Activated naive CD8-positive, alpha-beta T cell treated with anti-CD3 and anti-CD28 coated beads, Interleukin-2, amount 10 ng/mL, durations not matched to agents 7 days and 5 days (primary cell): ENCODE measurements at places on chromosomes 13 and 19.

DNA sequence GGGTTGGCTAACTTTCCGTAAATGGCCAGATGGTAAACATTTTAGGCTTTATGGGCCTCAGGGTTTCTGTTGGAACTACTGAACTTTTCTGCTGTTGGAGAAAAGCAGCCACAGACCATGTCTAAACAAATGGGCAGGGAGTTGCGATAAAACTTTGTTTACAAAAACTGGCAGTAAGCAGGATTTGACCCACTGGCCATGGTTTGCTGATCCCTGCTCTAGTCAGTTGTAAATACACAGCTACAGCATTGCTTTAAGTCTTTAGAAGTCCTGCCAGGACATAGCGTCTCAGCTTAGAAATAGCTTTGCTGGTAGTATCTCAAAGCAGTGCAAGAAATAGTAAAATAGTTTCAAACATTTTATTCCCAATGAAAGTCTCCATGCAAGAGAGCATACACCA lies 88.4 kb downstream of the NALCN start:
- no peak for DNase-seq

- no peak for DNase-seq
Measured at GRCh38 chr19:37941782-37942515, 34.9 kb downstream of the SIPA1L3 start.

- DNase-seq = no peak
Measured at GRCh38 chr19:6033744-6034264, 55.9 kb upstream of the RANBP3 start.

DNA sequence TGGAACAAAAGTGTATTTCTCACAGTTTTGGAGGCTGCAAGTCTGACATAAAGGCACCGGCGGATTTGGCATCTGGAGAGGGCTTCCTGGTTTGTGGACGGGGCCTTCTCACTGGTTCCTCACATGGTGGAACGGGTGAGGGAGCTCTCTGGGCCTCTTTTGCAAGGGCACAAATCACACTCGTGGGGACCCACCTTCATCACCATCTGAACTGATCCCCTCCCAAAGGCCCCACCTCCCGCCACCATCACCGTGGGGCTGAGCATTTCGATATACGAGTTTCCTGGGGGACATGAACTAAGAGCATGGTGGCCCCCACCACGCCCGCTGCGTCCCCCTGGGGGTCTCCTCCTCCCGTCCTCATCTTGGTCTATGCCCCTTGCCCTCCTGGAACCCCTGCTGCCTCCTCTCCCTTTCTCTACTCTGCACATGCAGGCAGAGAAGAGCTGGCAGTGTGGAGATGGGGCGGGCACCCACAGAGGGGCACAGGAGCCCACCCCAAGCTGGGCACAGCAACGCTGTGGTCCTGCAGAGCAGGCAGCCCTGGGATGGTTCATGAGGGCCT lies 20.8 kb upstream of the SPACA7 start:
- DNase-seq = no peak

GRCh38 chr19:751501-752341 lies 809 bp downstream of the MISP start:
- no peak for DNase-seq

DNA sequence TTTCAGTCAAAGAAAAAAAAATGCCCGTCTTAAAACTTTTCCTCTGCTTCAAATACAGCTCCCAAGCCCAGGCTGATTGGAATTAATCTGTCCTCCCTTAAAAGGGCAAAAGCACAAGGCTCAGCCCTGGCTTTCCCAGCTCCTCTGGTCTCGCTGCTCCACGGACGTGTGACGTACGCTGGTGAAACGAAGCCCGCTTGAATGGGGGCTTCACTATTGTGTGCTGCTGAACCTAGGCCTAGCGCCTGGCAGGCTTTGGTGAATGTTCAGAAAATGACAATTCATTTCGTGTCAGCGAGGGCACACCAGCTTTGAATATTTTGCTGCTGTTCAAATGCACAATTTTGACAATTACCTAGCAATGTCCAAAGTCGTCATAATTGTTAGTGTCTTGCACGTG lies 615 bp upstream of the ZNF135 start:
- DNase-seq = no peak

DNA sequence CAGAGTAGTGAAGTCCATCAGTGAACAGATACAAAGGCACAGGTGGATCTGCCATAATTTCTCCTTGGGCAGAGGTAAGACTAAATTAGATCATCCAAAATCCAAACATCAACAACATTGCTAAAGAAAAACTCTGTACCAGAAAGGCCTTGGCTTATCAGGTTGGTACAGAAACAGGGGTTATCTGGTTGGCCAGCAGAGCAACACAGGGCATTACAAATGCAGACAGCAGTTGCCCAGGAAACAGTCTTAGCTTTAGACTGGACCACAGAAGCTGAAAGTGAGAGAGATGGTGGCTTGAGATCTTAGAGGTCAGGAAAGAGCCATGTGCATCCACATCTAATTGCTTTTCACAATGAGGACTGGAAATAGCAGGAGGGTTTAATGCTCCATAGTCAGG lies 26.6 kb upstream of the DGKH start:
- DNase-seq = no peak

DNA sequence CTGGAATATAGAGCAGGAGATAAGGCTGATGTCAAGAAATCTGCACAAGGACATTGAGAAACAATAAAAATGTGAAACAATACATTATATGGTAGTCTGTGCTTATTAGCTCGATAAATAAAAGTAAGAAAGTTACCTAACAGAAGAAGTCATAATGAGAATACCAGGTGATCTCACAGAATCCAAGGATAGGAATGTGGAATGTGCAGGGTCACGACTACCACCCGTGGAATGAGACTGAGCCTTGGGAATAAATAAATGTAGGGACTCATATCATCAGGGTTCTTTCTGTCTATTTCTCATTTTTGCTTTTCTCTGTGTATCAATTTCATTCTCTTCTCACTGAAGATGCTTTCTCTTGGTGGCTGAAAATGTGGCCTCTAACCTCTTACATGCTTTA lies 26.0 kb upstream of the KBTBD7 start:
- no peak for DNase-seq

DNA sequence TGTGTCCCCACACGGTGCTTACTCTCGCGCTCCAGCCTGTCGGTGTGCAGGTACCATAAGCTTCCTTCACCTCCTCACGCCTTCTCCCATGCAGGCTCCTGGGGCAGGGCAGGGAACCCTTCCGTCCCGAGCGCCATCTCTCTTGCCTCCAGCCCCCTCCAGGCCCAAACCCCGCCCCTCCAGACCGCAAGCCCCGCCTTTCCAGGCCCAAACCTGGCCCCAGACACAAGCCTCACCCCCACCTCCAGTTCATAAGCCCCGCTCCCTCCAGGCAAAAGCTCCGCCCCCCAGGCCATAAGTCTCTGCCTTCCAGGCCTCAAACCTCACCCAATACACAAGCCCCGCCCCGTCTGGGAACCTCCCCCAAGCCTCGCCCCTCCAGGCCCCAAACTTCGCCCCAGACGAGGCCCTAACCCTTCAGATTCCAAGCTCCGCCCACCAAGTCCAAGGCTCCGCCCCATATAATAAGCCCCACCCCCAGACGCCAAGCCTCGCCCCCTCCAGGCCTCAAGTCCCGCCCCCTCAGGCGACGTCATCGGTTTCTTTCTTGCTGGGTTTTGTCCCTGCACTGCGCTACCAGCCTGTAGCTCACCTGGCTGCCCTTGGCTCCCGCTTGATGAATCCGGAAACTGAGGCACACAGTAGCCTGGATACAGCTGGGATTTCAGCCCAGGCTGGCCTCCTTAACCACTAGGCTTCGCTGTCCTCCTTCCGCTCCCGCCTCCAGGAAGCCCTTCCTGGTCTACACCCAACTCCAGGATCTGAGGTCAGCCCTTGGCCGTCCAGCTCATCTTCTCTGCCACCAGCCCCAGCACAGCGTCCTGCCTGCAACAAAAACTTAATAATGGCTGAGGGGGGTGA lies 16.1 kb downstream of the MKNK2 start:
- DNase-seq = peak; percentile 73

DNA sequence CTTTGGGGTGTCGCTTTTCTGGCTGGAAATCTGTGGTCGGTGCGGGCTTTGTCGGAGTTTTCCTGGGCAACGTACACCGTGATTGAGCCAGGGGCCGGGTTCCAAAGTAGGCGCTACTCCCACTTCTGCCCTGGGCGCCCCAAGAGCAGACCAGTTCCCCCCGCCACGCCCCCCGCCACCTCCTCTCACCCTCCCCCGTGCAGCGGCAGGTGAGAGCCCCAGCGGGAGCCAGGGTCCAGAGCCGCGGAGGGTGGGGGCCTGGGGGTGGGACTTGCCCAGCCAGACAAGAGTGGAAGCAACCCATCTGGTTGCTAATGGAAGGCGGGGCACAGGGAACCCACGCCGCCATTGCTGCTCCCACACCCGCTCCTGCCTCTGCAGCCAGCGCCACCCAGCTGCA lies 2195.9 kb downstream of the PCDH9 start:
- no peak for DNase-seq

DNA sequence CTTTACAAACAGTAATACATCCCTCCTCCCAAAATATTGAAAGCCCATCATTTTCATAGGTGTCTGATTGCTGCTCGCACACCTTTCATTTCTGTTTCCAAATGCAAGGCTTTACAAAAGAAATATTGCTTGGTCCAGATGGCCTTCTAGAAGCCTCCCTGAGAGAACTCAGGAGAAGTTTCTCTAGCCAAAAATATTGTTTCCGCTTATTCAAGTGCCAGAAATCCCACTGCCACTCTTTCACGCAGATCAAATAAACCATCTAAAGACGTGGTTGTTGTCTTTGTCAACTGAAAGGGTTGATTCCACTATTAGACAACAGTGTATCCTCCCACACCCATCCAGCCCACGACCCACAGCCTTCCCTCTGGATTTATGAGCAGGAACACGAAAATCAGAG lies 96.2 kb downstream of the ZIC5 start:
- DNase-seq = no peak

GRCh38 chr19:30326393-30326710 lies 45.8 kb upstream of the ZNF536 start:
- DNase-seq = no peak

DNA sequence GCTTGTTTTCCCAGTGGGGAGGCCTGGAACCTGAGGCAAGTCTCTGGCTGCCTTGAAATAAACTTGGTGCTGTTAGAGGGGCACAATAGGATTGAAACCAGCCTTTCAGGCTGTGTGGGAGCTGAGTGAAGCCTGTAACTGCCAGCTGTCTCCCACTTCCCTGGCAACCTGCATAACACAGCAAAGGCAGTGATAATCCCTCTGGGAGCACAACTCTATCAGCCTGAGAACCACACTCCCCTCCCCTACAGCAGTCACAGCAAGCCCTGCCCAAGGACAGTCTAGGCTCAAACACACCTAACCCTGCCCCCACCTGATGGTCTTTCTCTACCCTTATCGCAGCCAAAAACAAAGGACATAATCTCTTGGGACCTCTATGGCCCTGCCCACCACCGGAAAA lies 683.8 kb upstream of the ATXN8OS start:
- no peak for DNase-seq

DNA sequence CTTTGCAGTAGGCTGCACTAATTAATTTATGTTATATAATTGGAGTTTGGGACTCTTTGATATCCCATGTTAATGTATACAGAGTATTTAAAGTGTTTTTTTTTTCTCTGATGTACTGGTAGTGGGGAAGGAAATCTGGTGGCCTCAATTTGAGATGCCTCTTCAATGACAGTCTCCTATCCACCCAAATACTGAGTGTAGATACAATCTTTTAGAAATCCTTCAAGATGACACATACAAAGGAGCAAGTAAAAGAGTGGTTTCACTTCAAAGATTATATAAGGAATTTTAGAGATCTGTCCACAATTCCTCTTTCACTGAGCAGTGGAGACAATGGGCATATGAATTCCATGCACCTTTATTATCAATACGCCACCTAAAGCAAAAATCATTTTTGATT lies 15.1 kb downstream of the NALCN start:
- no peak for DNase-seq

- no peak for DNase-seq
Measured at GRCh38 chr19:7722231-7722651, 9.7 kb downstream of the CLEC4G start.

GRCh38 chr13:25602176-25602575 lies 230.4 kb downstream of the ATP8A2 start:
- no peak for DNase-seq

- DNase-seq = no peak
Measured at GRCh38 chr13:30332456-30333143, 25.2 kb upstream of the KATNAL1 start.

DNA sequence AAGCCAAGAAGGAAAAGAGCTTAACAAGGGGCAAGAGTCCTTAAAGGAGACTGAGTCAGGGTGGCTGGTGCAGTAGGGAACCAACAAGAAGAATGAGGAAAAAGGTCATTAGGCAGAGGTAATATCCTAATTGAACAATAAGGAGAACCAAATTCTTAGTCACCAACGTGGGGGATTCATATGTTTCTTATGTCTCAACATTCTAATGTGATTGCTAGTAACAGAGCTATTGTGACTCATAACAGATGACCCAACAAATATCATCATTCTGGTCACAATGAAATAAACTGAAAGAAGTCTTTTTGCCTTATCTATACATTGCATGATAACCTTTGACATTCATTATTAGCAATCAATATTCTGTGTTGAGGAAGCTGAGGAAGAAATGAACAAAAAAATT lies 101.6 kb downstream of the RAP2A start:
- no peak for DNase-seq

GRCh38 chr19:56837004-56837403 lies 3.5 kb downstream of the PEG3 start:
- DNase-seq = no peak

DNA sequence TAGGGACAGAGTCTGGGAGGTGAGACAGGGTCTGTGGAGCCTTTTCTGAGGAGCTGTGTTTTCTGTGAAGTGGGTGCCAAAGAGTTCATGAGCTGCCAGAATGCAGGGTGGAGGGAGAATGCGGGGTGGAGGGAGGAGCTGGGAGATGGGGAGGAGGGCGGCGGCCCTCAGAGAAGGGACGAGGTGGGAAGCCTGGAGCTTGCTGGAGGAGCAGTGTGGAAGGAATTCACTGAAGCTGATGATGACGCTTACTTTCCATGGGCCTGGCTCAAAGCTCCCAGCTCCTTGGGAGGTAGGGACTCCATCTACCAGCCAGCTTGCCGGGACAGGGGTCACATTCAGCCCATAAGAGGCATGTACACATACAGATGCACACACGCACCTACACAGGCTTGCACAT lies 62.5 kb downstream of the MCF2L start:
- no peak for DNase-seq

- DNase-seq = no peak
Measured at GRCh38 chr13:112695121-112695520, 5.3 kb downstream of the ATP11A start.

- DNase-seq = no peak
Measured at GRCh38 chr19:16034180-16034579, 42.1 kb upstream of the TPM4 start.

- DNase-seq = peak; percentile 59
Measured at GRCh38 chr13:109787135-109787954, 962 bp upstream of the IRS2 start.

GRCh38 chr13:110411688-110412059 lies 104.6 kb downstream of the COL4A2 start:
- no peak for DNase-seq
